ENCODE measurements at places on chromosomes 6 and 20.
A peak's percentile ranks its signal among the peaks of the same experiment; 100 is the strongest.

DNA sequence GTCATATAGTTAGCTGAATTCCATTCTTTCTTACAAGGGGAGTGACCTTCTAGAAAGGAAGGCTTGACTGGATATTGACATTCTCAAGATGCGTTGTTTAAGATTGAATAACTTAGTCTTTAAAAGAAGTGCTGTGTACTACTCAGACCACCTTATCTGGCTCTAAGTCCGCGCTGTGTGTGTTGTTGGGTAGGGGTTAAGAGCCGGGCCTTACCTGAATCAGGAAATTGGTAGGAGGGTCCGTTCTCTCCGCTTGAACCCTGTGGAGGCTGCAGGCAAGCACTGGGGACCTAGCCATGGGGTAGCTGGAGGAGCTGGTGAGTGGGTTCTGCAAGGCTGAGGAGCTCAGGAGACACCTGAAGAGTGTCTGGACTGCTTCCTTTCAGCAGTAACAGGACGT lies 9.0 kb upstream of the SCML4 start:
- DNase-seq = no peak

DNA sequence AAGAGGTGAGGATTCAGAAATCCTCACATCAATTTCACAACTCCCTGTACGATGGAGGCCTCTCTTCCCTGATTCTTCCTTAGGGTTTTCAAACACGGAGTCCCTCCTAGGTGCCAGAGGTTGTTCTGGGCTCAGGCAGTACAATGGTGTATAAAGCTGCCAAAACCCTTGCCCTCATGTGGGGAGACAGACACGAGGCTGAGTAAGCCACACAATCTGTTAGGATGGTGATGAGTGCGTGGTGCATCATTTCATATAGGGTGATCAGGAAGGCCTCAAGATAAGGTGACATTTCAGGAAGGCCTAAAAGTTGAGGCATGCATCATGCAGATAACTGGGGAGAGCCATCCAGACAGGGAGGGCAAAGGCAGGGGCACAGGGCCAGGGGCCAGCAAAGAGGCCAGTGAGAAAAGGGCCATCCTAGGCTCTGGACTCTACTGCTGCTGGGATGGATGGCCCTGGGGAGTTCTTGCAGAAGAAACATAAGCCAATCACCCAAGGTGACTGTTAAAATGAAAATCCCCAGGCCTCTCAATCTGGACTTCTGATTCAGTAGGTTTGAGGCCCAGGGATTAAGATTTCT lies 186.5 kb downstream of the PRKN start:
- DNase-seq = no peak

DNA sequence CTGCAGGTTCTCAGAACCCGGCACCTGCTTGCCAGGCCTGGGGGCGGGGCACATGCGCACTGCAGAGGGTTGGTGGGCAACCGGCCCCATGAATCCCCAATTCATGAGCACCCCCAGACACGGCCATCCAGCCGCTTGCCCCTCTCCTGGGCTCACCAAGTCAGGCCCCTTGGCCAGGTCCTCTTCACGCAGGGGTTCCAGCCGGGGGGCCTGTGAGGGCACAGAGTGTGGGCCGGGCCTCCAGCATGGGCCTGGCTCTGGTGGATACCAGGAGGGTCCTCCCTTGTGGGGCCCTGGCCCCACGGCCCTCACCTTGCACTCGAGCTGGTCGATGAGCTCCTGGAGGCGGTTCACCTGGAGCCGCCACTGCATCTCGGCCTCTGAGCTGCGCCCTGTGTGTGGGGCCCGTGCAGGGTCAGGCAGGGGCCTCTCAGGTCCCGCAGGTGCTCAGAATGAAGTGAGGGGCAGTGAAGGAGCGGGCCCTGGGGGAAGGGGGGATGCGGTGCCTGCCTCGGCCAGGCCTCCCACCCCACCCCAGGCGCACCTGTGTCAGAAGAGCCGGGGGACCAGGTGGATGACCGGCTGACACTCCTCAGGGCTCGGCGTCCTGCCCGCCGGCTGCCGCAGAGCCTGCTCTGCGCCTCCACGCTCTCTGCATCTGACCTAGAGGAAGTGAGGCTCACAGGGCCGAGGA lies 2.6 kb upstream of the C20orf144 start:
- DNase-seq = no peak

DNA sequence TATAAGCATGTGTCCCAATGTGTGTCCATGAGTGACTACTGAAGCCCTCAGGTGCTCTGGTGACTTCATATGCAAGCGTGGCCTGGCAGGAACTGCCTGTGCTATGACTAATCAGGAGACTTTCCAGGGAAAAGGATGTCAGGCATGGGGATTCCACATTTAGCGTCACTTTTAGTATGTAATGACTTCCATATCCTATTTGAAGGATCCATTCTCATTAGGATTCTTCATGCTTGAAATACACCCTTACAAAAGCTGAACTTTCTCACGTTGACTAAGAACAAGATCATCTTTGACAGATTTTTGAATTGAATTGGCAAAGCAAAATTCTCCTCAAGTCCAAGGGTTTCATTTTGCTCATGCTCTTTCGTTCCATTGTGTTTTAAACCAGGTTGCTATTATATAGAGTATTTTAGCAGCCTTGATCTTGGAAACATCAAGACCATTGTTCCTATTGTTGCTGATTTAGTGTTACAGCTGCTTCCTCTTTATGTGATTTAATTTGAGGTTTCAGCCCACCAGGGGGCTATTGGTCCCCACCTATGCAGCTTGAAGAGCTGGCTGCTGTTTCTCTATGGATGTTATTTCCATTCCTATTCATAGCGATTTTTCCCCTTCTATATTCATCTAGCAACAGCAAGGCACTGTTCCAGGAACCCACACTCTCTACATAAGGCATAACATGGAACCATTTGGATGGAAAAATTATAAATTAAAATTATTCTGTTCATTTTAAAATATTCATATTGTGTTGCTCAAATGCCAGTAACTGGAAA lies 418.6 kb downstream of the CDKAL1 start:
- peak; percentile 50 for DNase-seq

- peak; percentile 63 for DNase-seq
Measured at GRCh38 chr6:75098709-75099108, 107.1 kb downstream of the COL12A1 start.

- no peak for DNase-seq
Measured at GRCh38 chr20:63582382-63583063, 8.5 kb upstream of the HELZ2 start.

DNA sequence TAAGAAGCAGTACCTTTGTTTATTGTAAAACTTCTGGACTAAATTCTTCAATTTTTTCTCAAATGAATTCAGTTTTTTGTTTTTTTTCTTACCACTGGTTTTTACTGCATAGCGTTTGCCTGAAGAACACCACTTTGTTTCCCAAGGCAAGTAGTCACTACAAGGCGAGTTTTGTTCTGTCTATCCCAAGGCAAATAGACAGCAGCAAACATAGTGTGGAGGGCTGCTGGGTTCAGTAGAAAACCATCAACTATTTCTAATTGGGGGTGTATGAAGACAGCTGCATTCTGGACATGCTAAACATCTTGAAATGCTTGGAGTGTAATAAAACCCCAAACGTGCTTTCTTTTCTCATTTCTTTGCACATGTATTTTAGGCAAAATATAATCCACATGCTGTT lies 197.4 kb downstream of the ESR1 start:
- no peak for DNase-seq

GRCh38 chr6:90361174-90361573 lies 64.5 kb upstream of the BACH2 start:
- DNase-seq = no peak

DNA sequence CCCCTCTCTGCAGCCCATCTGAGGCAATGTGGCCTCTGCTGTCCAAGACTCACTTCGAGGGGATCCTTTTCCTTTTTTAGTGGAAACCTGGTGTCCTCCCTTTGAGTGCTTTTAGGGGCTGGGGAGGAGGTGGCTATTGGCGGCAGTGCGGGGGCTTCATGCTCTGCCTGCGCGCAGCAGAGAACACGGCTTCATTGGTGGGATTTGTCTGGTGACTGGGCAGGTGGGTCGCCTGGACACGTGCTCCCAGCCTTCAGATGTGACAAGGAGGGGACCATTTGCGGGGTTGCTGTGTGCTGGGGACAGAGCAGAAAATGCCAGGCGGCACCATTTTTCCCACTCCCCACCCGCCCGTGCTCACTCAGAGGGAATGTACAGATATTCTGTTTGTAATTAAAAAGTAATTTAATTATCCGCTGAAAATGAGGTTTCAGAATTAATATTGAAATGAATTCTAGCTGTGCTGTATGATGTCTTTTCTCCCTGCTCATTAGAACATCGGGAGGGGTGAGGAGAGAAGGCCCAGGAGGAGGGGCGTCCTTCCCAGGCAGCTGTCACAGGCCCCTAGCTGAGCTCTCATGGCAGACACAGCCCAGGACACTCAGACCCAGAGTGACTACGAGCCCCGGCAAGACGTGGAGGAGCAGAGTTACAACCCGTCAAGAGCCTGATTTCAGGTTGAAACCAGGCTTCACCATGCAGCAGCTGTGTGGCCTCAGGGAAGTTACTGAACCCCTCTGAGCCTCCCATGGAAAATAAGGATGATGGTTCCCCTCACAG lies 417.2 kb upstream of the SULF2 start:
- no peak for DNase-seq

DNA sequence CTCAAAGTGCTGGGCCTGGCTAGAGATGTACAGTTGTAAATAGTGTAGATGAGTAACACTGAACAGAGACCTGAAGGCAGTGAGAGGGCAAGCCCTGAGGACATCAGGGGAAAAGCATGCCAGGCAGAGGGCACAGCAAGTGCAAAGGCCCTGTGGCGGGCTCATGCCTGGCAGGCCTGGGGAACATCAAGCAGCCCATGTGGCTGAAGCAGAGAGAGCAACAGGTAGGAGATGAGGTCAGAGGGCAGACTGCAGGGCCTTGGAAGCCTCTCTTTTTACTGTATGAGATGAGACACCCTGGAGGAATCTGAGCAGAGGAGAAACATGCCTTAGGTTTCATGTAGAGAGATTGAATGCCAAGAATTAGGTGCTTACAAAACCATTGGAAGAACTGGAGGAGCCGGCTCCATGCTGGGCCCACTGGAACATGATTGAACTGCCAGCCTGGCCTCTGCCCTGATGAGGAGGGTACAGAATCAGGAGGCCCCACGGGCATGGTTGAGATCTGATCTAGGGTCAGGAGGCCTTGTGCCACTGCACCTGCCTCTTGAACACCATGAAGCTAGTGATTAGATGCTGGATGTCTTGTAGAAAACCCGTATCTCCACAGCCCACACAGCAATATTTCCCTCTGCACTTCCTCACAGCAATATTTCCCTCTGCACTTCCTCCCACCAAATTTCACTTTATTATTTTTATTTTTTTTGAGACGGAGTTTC lies 5.9 kb upstream of the HMGA1 start:
- DNase-seq = no peak

DNA sequence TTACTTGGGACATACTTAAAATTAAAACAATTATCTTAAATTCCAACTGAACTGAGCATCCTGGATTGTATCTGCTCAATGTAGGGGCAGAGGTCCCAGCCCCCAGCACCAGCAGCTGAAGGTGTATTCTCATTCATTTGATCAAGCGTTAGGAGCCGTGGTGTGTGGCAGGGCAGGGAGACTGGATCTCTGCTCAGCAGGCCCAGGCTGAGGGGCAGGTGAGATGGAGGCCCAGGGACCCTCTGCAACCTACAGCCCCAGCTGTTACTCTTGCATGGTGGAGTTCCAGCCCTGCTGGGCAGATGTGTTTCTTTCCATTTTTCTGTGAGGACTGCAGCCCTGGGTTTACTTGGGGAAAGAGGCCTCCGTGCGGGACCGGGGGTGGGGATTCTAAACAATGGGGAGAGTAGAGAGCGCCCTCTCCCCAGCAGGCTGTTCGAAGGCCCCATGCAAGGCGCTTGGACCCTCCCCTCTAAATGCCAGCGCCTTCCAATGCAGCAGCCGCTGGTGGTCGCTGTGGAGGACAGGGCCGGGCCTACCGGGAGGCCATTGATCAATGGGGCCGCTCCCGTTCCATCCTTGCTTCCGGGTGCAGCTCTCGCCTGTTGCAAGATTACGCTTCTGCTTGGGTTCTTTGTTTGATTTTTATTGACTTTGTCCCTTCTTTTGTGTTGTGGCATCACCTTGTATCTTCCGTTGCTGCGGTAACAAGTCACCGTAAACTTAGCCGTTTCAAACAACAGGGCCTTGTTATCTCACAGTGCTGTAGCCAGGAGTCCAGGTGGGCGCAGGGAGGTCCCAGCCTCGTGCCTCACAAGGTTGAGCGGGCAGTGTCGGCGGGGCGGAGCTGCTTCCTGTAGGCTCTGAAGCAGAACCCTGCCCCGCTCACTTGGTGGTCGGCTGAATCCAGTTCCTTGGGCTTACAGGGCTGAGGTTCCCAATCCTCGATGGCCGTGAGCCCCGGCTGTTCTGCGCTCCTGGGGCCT lies 134.8 kb upstream of the PHACTR3 start:
- no peak for DNase-seq

GRCh38 chr6:142030115-142030619 lies 102.6 kb upstream of the GJE1 start:
- no peak for DNase-seq

DNA sequence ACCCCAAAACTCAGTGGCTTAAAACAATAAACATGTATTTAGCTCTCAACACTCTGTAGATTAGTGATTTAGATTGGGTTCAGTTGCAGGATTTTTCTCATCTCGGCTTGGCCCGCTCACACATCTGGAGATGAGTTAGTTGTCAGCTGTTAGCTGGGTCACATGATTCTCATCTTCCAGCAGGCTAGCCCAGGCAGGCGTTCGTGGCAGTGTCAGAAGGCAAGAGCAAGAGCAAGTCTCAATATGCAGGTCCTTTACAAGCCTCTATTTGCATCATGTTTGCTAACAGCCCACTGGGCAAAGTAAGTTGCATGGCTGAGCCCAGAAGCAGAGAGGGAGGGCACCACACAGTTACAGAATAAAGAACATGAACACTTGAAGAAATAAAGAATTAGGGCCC lies 83.6 kb upstream of the MYLIP start:
- no peak for DNase-seq

DNA sequence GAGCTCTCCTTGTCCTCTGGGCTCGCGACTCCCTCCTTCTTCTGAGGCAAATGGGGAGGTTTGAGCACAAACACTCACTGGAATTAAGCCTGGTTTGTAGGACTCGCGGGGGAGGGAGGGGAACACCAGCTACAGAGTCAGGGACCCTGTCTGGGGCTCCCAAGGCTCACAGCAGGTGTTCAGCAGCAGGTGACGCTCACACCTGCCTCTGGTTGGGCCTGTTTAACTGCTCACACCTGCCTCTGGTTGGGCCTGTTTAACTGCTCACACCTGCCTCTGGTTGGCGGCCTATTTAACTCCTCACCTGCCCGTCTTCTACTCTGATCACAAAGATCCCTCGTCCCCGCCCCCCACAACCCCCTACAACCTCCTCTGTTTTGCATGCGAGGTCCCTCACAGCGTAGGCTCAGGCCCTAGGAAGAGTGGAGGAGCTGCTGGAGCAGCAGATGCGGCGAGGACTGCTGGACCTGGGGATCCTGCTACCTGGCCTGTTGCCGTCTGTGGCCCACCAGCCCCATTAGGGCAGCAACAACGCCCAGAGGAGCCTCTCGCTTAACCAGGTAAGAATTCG lies 181.9 kb downstream of the ERMARD start:
- no peak for DNase-seq

DNA sequence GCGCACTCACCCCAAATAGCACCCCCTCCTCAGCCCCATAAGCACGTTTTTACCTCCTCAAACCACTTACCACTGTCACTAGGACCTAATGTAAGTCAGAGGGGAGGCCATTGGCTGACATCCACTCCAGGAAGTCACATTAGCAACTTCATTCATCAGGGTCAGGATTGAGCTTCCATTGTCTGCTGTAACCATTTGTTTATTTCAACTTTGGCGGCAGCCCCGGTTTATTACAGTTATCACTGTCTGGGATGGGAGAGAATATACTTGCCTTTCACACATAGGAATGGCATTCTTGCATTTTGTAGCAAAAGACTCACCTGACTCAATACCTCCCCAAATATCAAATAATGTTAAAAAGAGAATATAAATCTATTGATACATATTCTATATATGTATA lies 38.3 kb downstream of the MAFB start:
- DNase-seq = no peak

Data from H54 (cell line).